ENCODE measurements at places on chromosomes 12 and 14. TPM values are rescaled to one million over a fixed set of nuclear protein-coding genes. Genes with fewer than 3 reads are reported as not detected.

DNA sequence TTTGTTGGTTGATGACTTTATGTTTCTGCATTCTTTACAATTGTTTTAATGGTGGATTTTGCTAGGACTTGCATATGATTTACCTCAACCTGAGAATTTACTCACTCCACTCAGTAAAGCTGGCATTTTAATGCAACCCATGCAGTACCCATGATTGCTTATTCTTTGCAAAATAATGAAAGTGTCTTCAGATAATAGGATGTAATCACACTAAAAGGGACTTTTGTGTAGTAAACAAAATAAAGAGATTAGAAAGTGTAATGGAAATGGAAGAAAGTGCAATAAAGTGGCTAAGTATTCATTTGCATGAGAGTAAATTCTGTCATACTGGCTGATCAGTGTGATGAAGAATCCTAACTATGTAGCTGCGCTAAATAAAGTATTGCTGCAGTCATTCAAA is 87.6 kb upstream of the NOVA1 start:
- H3K27ac ChIP-seq, result no peak overlapping the region
- DNase-seq, result no peak
- no peaks in the 10 kb centered on the region for H3K27me3 ChIP-seq

- no peak overlapping the region for H3K4me3 ChIP-seq
- no peaks in the 10 kb centered on the region for H3K27me3 ChIP-seq
- no peaks in the 10 kb centered on the region for H3K36me3 ChIP-seq
- no peak for DNase-seq
- peaks cover 21% of the 10 kb centered on the region for H3K4me1 ChIP-seq
Observed at GRCh38 chr14:55281316-55281839, 10.2 kb downstream of the FBXO34 start.

- H3K4me1 ChIP-seq, result no peaks in the 10 kb centered on the region
- no peak overlapping the region for H3K4me3 ChIP-seq
- no peak overlapping the region for H3K27ac ChIP-seq
- H3K36me3 ChIP-seq, result no peaks in the 10 kb centered on the region
- no peak for DNase-seq
- H3K27me3 ChIP-seq, result no peaks in the 10 kb centered on the region
Observed at GRCh38 chr12:102527171-102527720, 46.9 kb upstream of the IGF1 start.

- peaks cover 96% of the 10 kb centered on the region for H3K4me1 ChIP-seq
- H3K27me3 ChIP-seq, result no peaks in the 10 kb centered on the region
- peaks cover 55% of the 10 kb centered on the region for H3K36me3 ChIP-seq
- no peak overlapping the region for H3K4me3 ChIP-seq
- peak overlapping the region; percentile 98 for H3K27ac ChIP-seq
Observed at GRCh38 chr12:6334359-6334758, 7.5 kb downstream of the TNFRSF1A start.

GRCh38 chr14:92515546-92516343 is 2.2 kb downstream of the RIN3 start:
- no peak overlapping the region for H3K4me3 ChIP-seq
- no peak overlapping the region for H3K27ac ChIP-seq
- H3K36me3 ChIP-seq, result no peaks in the 10 kb centered on the region

GRCh38 chr14:48536318-48536717 is 860.9 kb upstream of the MDGA2 start:
- H3K4me1 ChIP-seq, result no peaks in the 10 kb centered on the region
- no peak overlapping the region for H3K4me3 ChIP-seq
- DNase-seq, result no peak
- no peaks in the 10 kb centered on the region for H3K36me3 ChIP-seq

The CMTM5 gene
- 2.0 TPM for total RNA-seq

The A2ML1 gene
- 1.2 TPM for total RNA-seq

The METTL17 gene
- 57.4 TPM for total RNA-seq

The APOF gene
- total RNA-seq, result not detected

The SERPINA12 gene
- not detected for total RNA-seq

The SLCO1B1 gene
- total RNA-seq, result not detected

The ZNF385A gene
- 22.8 TPM for total RNA-seq
